ENCODE measurements at places on chromosomes 2 and 18.

GRCh38 chr2:152497481-152498052, 162.6 kb downstream of the FMNL2 start:
- no peak for DNase-seq

- no peak for DNase-seq
Observed at GRCh38 chr2:169189132-169189531, 119.8 kb downstream of the DHRS9 start.

DNA sequence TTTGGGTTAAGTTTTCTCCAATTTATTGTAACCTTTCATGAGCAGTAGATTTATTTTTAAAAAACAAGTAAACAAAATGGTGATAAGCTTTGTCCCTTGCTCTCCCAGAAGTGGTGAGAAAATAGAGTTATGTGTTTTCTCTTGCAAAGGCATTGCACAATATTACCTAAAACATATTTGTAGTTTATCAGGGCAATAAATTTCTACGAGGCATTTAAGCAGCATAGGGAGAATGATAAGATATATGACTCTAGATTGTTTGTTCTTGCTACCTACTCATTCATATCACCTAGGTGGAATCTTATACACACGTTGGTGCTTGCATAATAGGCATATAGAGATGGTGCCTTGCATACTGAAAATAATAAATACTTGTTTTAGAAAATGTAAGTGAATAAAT, 201.7 kb downstream of the MYO1B start:
- DNase-seq, result no peak

DNA sequence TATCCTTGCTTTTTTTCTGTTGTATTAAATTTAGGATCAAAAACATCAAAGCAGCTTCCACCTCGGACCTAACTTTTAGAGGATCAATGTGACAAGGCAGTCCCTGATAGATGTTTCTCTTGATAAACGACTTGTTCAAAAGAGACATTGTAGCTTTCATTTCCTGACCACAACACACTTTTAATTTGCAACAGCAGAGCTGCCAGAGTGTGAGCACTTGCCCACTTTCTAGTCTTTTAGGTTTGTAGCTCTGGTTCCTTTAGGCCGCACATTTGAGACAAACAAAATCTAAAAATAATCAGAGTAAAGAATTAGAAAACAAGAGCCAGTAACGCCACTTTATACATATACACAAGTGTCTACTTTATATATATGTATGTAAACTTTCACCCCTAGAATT, 3.1 kb downstream of the FIGN start:
- no peak for DNase-seq

DNA sequence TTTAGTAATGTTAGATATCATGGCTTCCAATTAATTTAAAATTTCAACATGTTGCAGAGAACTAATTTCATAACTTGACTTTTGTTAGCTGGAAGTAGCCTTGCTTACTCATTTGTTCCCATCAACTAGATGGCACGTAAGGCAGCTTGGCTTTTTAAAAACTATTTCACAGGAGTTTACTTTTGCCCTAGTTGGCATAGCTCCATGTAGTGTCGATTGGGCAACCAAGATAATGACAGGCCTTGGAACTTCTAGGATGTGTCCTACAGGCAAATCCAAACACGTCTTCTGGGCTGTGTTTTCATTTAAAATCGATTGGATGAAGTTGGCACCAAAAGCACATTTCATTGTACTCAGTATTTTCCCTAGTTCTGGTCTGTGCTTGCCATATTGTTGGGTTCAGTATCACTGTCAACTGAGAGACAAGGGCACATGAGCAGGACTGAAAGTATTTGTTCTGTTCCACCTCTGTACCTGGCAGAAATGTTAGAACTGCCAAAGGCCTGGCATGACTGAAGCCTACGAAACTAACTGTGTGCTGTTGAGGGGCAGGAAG, 29.4 kb downstream of the HADHB start:
- DNase-seq, result no peak

DNA sequence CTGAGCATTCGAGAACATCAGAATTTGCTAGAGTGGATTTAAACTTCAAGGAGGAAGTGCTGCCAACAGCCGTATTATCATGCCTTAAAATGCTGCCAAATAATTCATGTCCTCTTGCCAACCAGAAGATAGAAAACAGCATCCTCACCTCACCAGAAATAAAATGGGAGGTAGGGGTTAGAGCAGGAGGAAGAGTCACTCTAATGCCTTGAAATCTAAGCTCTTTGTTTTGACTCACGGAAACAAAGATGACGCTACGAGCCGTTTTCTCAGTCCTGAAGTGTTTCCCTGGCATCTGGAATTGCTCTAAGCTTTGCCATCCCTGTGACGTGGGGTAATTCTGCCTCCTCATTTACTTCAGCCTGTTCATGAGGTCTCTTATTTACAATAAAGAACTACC, 97.1 kb downstream of the PRPF40A start:
- DNase-seq, result no peak

- no peak for DNase-seq
Observed at GRCh38 chr2:230666446-230666845, 46.2 kb upstream of the CAB39 start.

GRCh38 chr18:61890344-61890743, 2.5 kb downstream of the RNF152 start:
- DNase-seq, result no peak

DNA sequence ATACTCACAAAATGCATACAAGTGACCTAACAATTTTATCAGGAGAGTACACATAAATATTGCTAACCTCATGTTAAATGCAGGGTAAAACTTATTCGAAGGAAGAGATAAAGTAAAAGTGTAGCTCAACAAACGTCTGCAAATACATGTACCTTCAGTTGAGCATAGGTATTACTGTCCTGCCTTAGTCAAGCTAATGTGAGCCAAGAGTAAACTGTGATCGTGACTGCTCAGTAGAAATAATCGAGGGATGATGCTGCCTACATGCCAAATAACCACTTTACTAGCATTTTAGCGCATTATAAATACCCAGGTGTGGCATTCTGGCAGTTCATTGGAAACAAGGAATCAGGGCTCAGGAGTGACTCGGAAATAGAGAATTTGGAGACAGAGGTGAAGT, 779.5 kb downstream of the SOCS6 start:
- no peak for DNase-seq

- DNase-seq, result no peak
Observed at GRCh38 chr2:73998451-73998850, 13.7 kb downstream of the TET3 start.

GRCh38 chr18:40110455-40110854, 1844.6 kb upstream of the PIK3C3 start:
- DNase-seq, result no peak

GRCh38 chr2:176105730-176106580, 1.1 kb upstream of the HOXD11 start:
- DNase-seq, result no peak

GRCh38 chr2:157476953-157477709, 33.2 kb upstream of the CYTIP start:
- no peak for DNase-seq

- no peak for DNase-seq
Observed at GRCh38 chr18:59660786-59661743, 36.2 kb downstream of the CCBE1 start.

GRCh38 chr2:183088061-183088460, 9.5 kb downstream of the DUSP19 start:
- DNase-seq, result no peak

DNA sequence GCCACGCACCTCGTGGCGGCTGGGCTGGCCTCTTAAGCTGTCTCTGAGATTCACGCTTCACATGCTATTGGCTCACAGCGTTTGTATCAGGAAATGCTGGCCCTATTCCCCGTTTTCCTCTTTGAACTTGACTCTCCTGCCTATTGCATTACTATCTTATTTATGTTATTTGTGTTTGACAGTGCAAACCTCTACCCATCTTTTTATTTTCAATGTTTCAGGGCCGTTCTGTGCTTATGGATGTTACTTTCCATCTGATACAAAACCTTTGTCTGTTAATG, 149.9 kb upstream of the TWIST2 start:
- DNase-seq, result no peak

GRCh38 chr18:25896178-25896780, 194.1 kb downstream of the SS18 start:
- DNase-seq, result peak; percentile 28

Measured in GDM1 (cell line).